ENCODE measurements at places on chromosomes 13 and 19.

DNA sequence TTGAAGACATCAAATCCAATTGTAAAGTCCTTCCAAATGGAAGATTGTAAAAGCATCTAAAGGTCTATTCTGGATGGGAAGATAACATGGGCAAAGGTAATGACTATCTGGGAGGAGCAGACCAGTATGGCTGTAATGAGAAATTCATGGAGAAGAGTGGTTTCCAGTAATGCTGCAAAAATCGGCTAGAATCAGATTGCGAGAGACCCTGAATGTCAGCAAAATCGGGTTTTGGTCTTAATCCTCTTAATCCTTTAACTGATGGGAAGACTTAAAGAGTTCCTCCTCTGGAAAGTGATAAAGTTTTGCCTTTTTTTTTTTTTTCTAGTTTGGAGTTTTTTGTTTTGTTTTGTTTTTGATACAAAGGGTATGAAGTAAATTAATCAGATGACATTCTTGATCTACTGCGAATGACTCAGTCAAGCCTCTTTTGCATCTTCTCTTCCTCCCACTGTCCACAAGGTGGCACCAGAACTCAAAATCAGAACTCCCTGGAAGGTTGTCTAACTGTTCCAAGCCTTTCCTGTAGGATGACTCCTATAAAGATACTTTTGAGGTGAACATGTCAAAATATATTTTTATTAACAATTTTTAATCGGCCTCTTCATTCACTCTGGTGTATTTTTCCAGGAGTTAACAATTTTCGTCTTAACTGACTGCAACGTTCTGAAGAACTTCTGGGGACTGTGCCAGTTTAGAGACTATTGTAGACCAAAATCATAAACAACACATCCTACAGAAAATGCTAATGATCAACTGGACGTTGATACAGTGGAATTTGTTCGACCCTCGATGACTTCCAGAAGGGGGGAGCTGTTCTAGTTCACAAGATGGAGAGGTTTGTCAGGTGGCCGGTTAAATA lies 213.3 kb upstream of the MIR17HG start:
- DNase-seq = peak; percentile 79

- DNase-seq = no peak
Observed at GRCh38 chr13:20387441-20387971, 138.2 kb downstream of the CRYL1 start.

DNA sequence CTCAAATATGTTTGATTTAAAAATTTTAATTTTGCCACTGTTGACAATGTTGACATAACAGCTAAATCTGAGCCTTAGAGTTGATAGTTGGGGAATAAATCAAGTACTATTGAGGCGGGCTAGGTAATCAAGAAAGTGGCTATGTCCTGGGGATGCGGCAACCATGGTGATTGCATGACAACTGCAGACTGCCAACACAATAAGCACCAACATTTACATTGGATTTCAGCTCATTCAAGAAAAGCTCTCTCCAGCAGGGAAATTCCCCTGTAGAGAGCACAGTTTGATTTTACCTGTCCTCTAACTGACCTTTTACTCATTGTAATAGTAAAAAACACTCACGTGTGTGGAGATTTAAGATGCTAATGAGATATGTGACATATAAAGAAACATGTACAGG lies 63.1 kb downstream of the ZNF100 start:
- DNase-seq = no peak

- DNase-seq = peak; percentile 80
Observed at GRCh38 chr19:40609561-40610395, 8.6 kb downstream of the LTBP4 start.

DNA sequence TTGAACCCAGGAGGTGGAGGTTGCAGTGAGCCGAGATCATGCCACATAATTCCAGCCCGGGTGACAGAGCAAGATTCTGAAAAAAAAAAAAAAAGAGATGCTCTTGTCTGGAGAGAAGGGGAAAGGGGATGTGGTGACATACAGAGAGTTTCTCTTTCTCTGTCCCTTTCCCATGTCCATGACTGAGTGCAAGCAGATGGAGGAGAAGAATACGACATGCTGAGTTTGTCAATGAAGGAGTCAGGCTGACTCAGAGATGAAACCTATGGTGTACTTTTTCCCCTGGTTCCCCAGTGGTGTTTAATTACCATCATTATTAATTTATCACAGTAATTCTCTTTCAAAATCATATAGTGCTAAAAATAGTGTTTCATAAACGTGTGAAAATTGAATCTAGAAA lies 448.8 kb downstream of the FOXO1 start:
- no peak for DNase-seq

- DNase-seq = no peak
Observed at GRCh38 chr13:100495455-100495854, 93.1 kb downstream of the GGACT start.

DNA sequence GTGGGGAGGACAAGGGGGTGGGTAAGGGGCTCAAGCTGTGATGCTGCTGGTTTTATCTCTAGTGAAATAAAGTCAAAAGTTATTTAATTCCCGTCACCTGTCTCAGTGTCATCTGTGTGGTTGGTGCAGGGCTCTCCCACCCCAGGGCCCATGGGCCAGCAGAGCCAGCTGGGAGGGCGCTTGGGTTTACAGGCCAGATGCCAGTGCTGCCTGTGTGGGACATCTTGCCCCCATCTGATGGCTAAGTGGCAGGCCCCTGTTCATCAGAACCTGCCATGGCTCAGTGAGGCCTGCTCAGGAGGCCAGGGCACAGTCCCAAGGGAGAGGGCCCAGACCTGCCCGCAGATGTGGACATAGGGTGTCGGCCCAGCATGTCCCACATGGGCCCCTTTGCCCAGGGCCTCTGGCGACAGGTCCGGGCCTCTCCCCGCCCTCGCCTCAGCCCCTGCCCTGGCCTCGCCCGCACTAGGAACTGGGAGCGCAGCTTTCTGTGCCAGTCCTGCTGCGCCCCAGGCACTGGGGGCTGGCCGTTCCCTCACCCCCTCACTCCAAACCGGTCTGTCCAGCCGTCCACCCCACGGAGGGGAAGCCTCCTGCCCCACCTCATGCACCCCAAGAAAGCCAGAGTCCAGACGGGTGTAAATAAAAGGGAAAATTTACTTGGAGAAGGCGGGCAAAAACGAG lies 5.3 kb downstream of the ZNF296 start:
- DNase-seq = no peak

- DNase-seq = no peak
Observed at GRCh38 chr19:995051-995827, 5.0 kb upstream of the GRIN3B start.

- DNase-seq = peak; percentile 85
Observed at GRCh38 chr19:18450931-18451836, 13.3 kb upstream of the ISYNA1 start.

DNA sequence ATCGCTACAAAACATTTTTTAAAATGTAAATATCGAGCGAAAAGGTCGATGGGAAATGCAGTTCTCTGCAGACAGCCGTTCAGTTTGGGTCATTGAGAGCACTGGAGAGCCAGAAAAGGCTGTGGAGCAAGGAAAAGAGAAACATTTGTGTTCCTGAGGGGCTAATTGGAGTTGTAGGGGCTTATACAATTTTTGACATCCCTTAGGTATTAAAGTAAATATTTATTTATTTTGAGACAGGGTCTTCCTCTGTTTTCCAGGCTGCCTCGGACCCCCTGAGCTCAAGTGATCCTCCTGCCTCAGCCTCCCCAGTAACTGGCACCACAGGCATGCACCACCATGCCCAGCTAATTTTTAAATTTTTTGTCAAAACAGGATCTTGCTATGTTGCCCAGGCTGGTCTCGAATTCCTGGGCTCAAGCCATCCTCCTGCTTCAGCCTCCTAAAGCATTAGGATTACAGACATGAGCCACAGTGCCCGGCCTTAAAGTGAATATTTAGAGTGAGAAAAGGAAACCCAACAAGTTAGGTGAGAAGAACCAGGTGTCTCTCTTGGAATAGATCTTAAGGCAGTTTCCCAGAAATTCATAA lies 825 bp upstream of the YIF1B start:
- no peak for DNase-seq

DNA sequence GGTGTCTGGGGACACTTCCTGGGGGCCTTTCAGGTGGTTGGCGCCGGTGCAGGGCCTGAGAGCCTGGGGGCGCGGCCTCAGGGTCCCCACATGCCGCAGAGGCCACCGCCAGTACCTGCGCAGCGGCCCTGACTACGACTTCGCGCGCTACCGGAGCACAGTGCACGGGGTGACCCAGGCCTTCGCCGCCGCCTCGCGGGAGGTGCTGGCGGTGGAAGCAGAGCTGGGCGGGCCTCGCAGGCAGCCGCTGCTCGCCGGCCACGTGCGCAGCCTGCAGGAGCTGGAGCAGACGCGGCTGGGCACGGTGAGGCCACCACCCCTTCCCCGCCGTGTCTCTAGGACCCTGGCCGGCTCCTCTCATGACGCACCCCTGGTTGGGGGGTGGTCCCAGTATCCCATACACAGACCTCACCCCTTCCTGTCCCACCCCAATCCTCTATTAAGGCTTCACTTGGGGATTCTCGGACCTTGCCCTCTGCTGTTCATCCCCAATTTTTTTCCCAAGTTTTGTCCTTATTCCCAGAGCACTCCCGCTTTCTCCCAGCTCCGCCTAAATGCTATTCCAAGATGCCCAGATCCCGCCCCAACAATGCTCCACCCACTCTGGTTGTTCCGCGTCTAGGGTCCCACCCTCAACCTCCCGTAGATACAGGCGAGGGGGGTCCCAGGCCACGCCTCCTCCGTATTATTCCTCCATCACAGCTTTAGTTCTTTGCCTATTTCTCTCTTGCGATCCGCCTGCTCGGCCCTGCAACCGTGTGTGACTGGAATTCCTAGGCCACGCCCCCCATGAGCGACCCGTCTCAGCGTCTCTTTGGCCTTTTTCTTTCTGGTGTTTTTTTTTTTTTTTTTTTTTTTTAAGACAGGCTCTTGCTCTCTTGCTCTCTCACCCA lies 1.0 kb downstream of the REX1BD start:
- peak; percentile 45 for DNase-seq

- DNase-seq = no peak
Observed at GRCh38 chr13:37680137-37680536, 81.6 kb upstream of the POSTN start.

DNA sequence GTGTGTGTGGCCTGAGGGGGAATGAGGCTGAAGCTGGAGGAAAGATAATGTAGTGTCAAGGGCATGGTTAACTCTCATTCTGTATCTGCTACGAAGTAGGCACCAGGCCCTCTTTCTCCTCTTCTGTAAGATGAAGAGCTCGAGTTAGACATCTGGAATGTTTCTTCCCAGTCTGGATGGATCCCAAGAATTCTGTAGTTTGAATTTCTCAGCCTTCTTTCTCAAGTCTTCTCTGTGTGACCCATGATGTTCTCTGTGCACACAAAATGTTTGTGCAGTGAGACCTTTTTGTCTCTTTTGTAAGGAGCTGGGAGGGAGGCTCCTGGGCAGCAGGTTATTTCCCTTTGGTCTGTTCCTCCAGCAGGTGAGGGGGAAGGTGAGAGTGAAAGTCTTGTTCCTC lies 13.7 kb downstream of the FGF9 start:
- no peak for DNase-seq

DNA sequence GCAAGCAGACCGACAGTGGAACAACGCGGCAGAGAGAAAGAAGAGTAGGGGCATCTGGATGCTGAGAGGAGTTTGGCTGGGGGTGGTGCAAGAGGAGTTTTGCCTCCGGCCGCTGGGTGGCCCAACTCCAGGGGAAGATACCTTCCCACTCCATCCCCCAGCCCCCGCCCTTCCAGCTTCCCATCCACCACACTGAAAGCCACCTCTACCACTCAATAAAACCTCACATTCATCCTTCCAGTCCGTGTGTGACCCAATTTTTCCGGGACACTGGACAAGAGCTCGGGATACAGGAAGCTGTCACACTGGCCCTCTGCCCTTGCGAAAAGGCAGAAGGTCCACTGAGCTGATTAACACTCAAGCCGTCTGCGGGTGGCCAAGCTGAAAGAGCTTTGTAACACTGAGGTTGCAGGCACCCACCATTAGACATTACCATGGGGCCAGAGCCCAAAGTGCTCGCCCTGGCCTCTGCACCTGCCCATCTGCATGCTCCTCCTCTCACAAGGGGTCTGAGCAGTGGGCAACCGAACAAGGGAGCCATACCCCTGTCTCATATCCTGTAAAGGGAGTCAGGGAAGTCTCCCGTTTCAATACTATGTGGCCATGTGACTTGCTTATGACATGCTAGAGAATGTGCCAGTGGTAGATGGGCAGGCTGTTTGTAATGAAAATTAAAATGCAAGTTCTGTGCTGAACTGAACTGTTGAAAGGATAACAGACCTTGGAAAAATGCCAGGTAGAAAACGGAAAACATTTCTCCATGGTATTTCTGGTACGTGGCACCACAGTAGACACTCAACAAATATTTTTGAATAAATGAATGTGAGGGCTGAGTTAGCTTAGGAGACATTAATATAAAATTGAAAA lies 205.1 kb upstream of the STARD13 start:
- peak; percentile 9 for DNase-seq

- no peak for DNase-seq
Observed at GRCh38 chr19:30670011-30670329, 297.8 kb downstream of the ZNF536 start.

DNA sequence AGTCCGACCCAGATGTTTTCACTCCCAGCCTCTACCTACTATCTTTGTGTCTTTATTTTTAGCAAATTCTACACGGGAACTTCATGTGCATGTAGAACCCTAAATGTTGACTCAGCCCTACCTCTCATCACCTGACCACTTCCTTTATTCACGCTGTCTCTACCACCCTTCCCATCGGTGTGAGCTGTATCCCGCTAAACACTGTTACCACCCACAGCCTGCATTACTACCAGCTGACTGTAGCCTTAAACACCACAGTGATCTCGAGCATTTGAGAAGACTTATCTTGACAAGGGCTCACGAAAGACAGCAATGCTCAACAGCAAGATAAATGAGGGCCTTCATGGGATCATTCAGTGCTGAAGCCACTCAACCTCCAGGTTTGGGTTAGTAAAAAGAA lies 15.1 kb downstream of the NCR1 start:
- DNase-seq = no peak

DNA sequence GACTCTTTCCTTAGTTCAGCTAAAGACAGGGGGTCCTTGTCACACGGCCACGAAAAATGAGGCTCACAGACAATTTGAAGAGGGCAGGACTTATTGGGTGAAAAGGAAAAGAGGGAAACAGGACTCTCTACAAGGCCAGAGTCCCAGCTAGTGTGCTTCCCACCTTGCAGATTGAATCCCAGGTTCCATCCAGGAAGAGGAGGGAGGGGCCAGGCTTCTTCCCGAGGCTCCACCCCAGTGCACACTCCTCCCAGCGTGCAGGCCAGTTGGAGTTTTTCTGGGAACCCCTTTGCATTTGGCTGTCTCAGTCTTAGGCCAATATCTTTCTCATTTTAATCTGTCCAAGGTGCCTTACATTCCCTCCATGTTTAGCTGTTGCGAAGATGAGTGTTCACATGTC lies 106.8 kb downstream of the DNAJC3 start:
- no peak for DNase-seq
